ENCODE measurements at places on chromosomes 12 and 14.

DNA sequence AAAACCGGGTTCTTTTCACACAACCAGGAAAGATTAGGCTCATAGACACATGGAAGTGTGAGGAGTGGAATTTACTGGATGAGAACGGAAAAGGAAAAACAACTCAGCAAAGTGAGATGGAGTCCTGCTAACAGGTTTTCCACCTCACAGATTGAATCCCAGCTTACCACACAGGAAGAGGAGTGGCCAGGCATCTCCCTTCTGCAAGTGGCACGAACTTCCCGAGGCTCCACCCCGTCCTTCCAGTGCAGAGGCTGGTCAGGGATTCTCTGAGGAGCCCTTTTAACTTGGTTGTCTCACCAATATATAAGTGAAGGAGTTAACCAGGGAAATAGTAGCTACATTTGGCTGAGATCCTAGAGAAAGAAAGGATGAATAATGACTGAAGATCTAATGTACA is 102.8 kb downstream of the SCAF11 start:
- no peak for DNase-seq

DNA sequence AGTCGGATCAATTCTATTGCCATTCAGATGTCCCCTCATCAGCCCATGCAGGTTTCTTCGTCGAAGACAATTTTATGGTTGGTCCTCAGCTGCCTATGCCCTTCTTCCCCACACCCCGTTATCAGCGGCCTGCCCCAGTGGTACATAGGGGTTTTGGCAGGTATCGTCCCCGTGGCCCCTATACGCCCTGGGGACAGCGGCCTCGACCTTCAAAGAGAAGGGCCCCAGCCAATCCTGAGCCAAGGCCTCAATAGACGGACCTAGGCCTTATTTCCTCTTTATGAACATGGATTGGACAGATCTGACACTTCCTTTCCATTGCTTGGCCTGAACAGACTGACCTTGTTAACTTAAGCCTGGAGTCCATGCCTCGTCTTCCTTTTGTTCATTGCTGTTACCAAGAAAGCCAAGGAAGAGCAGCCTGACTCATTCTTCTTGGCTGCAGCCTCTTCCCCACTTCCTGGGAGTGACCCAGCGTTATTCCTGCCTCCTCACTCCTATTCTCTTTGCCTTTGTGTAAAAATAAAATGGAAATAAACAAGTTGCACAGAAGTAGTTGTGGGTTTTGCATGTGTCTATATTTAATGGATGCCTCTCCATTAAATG is 156.5 kb upstream of the AMIGO2 start:
- no peak for DNase-seq

DNA sequence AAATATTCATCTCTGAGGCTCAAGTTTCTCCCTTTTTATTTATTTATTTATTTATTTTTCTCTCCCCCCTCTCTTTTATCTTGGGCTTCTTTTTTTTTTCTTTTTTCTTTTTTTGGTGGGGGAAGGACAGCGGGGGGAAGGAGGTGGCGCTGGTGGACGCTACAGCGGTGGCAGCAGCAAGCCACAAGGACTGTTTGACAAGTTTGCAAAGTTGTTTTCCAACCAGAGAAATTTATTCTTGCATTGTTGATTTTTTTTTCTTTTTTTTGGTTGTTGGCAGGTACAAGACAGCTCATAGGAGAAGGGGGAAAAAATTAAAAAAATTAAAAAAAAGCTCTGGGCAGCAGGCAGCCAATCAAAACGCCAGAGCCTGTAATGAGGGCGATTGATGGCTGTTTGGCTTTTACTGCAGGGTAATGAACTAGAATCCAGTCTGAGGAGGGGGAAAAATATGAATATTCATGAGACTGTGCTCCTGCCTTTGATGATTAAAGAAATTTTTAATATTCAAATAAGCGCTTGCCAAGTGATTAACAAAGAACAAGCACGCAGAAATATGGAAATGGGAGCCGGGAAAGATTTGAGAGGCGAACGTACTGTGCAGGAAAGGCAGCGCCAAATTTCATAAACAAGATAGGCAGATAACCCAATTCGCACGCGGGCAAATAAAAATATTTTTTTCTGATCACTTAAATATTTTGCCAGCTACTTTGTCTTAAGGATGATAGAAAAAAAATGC is 36.2 kb downstream of the BCL11B start:
- no peak for DNase-seq

GRCh38 chr14:77347751-77348150 is 26.9 kb downstream of the GSTZ1 start:
- DNase-seq = no peak

- no peak for DNase-seq
Measured at GRCh38 chr12:26121323-26122060, 3.3 kb downstream of the BHLHE41 start.

DNA sequence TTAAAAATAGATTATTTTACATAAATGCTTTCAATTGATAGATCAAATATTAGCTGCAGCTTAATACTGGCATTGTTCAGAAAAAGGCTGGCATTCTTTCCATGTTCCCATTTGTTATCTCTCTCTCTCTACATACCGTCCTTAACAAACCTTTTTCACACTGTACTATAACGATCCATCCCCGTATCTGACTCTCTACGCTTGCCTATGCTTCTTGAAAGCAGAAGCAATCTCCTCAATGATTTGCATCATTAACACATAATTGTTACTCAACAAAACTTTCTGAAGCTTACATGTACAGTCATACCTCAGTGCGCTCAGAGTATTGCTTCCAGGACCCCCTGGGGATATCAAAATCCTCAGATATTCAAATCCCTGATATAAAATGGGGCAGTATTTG is 89.7 kb downstream of the TMTC1 start:
- no peak for DNase-seq

DNA sequence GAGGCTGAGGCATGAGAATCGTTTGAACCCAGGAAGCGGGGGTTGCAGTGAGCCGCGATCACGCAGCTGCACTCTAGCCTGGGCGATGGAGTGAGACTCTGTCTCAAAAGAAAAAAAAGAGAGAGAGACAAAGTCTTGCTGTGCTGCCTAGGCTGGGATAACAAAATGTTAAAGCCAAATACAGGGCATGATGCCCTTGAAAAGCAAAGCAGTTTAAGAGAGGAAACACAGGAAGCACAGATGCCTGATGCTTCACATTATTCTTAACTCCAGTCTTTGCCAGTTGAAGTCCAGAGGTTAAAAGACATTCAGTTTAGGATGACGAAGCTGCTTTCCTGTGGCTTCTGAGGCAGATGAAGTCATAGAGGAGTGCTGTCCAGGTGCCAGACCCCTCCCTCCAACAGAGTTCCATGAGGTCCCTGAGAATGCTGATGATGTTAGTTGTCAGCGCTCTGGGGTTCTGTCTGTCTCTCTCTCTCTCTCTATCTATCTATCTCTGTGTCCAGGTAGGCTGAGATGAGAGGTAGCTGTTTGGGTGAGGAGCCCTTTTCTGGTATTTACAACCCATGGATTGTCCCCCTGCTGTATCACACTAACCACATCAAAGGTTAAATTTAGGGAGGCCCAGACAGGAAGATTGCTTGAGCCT is 4.9 kb upstream of the MRPL52 start:
- DNase-seq = no peak

DNA sequence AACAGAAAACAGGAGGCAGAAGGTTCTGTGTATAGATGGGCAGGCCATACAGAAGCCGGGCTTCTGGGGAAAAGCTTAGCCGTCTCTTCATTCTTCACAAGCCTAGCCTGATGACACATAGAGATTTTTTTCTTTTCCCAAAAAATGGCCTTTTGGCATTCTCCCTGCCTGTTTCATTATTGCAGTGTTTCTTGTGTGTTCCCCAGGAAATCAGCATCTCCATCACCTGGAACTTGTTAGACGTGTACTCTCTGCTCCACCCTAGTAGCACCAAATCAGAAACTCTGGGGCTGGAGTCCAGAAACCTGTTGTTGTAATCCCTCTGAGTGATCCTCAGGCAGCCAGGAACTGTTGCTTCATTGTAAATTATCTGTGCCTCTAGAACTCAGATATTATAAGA is 388.1 kb downstream of the CCDC91 start:
- DNase-seq = no peak

GRCh38 chr14:105220699-105221597 is 27.4 kb upstream of the BTBD6 start:
- DNase-seq = no peak

GRCh38 chr12:28036940-28037339 is 64.4 kb upstream of the PTHLH start:
- no peak for DNase-seq

- DNase-seq = no peak
Measured at GRCh38 chr12:39375206-39375808, 67.6 kb downstream of the KIF21A start.

GRCh38 chr12:94714378-94715114 is 64.2 kb upstream of the TMCC3 start:
- DNase-seq = no peak

DNA sequence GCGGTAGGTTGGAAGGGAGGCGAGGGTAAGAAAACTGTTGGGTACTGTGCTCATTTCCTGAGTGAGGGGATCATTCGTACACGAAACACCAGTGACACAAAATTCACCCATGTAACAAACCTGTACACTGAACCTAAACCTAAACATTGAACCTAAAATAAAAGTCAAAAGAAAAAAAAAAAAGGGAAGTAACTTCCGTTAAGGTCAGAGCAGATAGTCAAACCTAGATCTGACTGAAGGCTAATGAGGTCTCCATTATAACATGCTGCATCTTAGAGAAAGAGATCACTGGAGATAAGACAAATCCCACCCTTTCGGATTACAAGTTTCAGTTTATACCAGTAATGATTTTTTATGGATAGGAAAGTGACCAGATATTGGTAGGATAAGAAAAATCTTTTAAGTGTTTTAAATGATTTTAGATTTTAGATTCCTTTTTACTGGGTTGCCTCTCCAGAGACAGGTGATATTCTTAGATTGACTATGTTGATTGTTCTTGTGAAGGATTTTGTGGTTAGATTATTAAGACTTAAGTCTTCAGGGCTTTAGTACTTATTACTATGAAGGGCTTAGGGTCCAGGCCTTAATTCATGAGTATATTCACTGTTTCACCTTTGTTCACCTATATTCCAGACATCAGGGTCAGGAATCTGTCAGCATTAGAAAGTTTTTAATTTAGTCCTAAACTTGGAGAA is 11.2 kb upstream of the NCKAP1L start:
- no peak for DNase-seq

- no peak for DNase-seq
Measured at GRCh38 chr14:24252289-24253124, 10.1 kb upstream of the TINF2 start.

DNA sequence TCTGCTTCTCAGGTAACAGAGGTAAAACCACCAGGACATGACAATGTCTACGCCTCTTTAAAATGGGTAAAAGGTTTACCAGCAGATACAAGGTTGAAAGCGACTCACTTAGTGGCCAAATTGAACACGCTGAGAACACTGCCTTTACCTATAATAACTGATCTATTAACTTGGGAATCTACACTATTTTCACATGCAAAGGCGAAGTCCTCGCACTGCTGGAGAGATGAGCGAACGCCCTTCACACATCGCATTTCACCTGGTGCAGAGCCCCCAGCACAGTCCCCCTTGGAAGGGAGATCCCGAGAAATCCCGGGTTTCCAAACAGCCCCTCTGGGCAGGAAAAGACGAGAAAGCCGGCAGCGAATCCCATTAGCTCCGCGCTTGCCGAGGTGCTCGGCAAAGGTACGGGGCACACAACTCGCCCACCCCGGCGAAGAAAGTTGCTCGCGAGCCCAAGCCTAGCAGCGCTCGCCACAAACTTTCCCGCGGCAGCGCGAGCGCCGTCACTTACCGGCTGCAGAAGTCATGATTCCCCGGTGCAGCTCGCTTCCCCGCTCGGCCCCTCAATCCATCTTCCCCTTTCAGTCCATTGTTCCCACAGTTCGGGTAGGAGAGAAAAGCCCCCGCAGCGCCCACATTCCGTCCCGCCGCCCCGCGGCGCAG is 423 bp downstream of the FGD6 start:
- no peak for DNase-seq

DNA sequence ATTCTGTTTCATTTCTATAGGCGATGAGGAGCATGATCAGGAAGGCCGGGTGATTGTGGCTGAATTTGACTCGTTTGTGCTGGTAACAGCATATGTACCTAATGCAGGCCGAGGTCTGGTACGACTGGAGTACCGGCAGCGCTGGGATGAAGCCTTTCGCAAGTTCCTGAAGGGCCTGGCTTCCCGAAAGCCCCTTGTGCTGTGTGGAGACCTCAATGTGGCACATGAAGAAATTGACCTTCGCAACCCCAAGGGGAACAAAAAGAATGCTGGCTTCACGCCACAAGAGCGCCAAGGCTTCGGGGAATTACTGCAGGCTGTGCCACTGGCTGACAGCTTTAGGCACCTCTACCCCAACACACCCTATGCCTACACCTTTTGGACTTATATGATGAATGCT is 1.9 kb downstream of the APEX1 start:
- no peak for DNase-seq

GRCh38 chr12:94769047-94769420 is 118.7 kb upstream of the TMCC3 start:
- no peak for DNase-seq

DNA sequence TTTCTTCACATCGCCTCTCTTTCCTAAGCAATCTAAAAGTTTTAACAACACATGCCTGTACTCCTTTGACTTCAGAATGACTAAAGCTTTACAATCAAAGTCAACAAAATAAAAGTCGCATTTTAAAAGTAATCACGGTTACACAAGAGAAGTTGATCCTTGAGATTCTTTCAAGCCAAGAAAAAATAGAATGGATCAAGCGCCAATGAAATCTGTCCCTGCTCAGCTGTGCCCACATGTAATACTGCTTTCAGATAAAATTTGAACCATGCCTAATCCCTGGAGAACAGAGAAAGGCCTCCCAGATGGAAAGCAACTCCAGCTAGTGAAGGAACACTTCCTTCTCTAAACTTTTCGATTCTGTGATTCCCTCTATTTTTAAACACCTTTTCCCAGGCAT is 113.1 kb downstream of the FBXL14 start:
- DNase-seq = no peak

DNA sequence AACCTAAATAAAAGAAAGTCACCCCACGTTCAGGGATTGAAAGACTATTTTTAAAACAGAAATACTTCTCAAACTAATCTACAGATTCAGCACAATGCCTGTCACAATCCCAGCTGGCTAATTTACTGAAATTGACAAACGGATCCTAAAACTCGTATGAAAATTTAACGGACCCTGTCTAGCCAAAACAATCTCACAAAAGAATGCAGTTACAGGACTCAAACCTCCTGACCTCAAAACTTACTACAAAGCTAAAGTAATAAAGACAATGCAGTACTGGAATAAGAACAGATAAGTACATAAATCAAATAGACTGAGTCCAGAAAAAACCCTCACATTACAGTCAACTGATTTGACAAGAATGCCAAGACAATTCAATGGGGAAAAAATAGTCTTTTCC is 48.8 kb downstream of the IPO8 start:
- DNase-seq = no peak

DNA sequence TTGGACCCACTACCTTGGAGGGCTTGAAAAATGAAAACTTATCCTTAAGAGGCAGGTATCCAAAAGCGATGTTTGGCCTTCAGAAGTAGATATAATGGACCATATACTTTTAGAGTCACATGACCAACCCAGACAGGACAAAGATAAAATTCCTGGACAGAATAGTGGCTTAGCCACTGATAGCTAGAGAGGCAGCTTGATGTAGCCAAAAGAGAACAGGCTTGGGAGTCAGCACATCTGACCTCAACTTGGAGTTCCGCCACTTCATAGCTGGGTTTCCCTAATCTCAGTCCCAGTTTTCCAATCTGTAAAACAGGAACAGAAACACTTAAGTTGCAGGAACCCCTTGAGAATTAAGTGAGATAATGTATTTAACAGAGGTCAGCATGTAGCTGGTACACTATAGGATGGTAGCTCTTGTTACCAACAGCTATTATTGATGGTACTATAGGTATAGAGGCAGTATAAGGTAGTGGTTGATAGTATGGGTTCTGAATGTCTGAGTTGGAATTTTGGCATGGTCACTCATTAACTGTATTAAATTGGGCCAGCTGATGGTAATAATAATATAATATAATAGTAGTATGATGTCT is 63.2 kb upstream of the USP44 start:
- no peak for DNase-seq

Measured in putamen (tissue), 1 donor.